IMR-90 (cell line): ENCODE measurements at places on chromosomes 6 and 20. TPM values are rescaled to one million over a fixed set of nuclear protein-coding genes. Genes with fewer than 3 reads are reported as not detected.

TPBG gene
- 19.7 and 20.0 TPM in 2 replicates for total RNA-seq

STMND1 gene
- not detected in 2 replicates for total RNA-seq

RSPO3 gene
- total RNA-seq, result not detected in 2 replicates

VWA7 gene
- under 0.01 and 0.28 TPM in 2 replicates for total RNA-seq

EDN3 gene
- total RNA-seq, result not detected in 2 replicates

DNAH8 gene
- under 0.01 TPM in 1 of 2 replicates, not detected in the other for total RNA-seq

COL9A3 gene
- total RNA-seq, result 0.28 and 0.36 TPM in 2 replicates

SLC12A5 gene
- total RNA-seq, result not detected in 2 replicates

DSN1 gene
- 16.3 and 18.3 TPM in 2 replicates for total RNA-seq

MACROD2 gene
- total RNA-seq, result 0.28 TPM in 1 of 2 replicates, not detected in the other

RAET1E gene
- not detected in 2 replicates for total RNA-seq

SLC17A3 gene
- total RNA-seq, result not detected in 2 replicates

PRPH2 gene
- total RNA-seq, result 0.83 and 1.1 TPM in 2 replicates

FOXF2 gene
- 2.5 TPM in 2 replicates for total RNA-seq

LZTS3 gene
- 1.4 TPM in 2 replicates for total RNA-seq

CGA gene
- total RNA-seq, result not detected in 2 replicates

WFDC6 gene
- total RNA-seq, result not detected in 2 replicates

NRSN1 gene
- total RNA-seq, result not detected in 2 replicates

ABHD16B gene
- not detected in 2 replicates for total RNA-seq

GSTA3 gene
- not detected in 2 replicates for total RNA-seq

SNAI1 gene
- total RNA-seq, result 0.54 and 0.83 TPM in 2 replicates

PROKR2 gene
- not detected in 2 replicates for total RNA-seq

GJA10 gene
- not detected in 2 replicates for total RNA-seq
